Stimulated activated CD4-positive, alpha-beta T cell treated with anti-CD3 and anti-CD28 coated beads, Interleukin-15, amount 100 ng/mL, for 24 hours (primary cell): ENCODE measurements at places on chromosomes 2 and 18.

- no peak for DNase-seq
These were observed 24.3 kb upstream of the STAT1 start for GRCh38 chr2:191038241-191038725.

DNA sequence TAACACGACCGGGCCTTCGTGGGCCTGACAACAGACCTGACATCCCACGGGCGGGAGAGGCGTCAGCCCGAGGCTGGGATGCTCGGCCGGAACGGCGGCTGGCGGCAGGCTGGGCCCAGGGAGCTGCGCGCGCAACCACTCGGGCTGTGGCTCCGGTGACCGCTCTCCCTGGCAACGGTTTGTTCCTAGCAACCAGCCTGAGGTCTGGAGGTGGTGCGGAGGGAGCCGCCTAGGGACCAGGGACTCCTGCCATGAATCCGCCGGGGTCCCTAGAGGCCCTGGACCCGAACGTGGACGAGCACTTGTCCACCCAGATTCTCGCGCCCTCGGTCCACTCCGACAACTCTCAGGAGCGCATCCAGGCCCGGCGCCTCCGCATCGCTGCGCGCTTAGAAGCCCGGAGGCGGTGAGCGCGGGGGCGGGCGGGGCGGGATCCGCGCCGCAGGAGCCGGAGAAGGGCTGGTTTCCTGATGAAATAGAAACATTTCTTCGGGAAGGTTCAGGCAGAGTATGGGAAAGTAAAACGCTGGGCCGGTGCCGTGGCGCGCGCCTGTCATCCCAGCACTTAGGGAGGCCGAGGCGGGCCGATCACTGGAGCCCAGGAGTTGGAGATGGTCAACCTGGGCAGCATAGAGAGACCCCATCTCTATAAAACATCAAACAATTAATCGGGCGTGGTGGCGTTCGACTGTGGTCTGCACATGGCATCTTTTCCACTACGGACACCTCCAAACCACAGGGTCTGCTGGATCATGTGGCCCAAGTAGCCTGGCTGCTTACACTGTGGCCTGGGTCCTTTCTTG lies at the start of gene DRC1:
Gene DRC1, plus strand, starts transcription at position 182 of the 803 bp plus-strand sequence. Its CDS starts 70 bp downstream, at position 252.
- DNase-seq = peak; percentile 54

- DNase-seq = no peak
These were observed 414.2 kb downstream of the THSD7B start for GRCh38 chr2:137179542-137179941.

- no peak for DNase-seq
These were observed 83.0 kb downstream of the VIT start for GRCh38 chr2:36779462-36779861.

GRCh38 chr2:70069049-70069448 lies 18.2 kb upstream of the PCBP1 start:
- DNase-seq = peak; percentile 80

GRCh38 chr2:234060236-234060635 lies 9.7 kb downstream of the SPP2 start:
- DNase-seq = no peak

- no peak for DNase-seq
These were observed 22.4 kb upstream of the SCYGR1 start for GRCh38 chr2:227410191-227410590.
